ENCODE measurements at places on chromosomes 5 and 9. TPM values are rescaled to one million over a fixed set of nuclear protein-coding genes. Genes with fewer than 3 reads are reported as not detected.

TNFSF8 gene
- total RNA-seq = not detected

GPR21 gene
- total RNA-seq = 1.8 TPM

DNA sequence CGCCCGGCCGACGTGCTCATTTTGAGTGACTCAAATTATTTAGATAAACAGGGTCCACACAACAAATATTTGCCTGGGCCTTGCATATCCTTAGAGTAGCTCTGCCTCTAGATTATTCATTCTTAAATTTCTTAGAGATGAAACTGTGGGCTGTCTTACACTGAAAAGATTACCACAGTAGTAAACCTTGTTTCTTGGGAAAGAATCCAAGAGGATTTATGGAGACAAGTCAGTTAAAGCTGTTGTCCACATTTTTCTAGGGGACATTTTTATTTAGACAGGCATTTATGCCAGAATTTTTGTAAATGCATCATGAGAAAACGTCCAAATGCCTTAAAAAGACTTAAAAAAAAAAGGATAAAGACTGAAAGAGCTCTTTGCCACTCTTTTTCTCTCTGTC lies 32.6 kb upstream of the RANBP3L start:
- H3K27me3 ChIP-seq = peaks cover 4% of the 10 kb centered on the region
- no peaks in the 10 kb centered on the region for H3K36me3 ChIP-seq
- H3K4me1 ChIP-seq = no peaks in the 10 kb centered on the region
- DNase-seq = no peak

GRCh38 chr9:119522381-119522780 lies 153.1 kb upstream of the BRINP1 start:
- H3K27ac ChIP-seq = no peak overlapping the region
- H3K36me3 ChIP-seq = no peaks in the 10 kb centered on the region
- DNase-seq = no peak
- no peaks in the 10 kb centered on the region for H3K27me3 ChIP-seq
- no peak overlapping the region for H3K4me3 ChIP-seq
- no peaks in the 10 kb centered on the region for H3K4me1 ChIP-seq

- no peaks in the 10 kb centered on the region for H3K27me3 ChIP-seq
- H3K27ac ChIP-seq = no peak overlapping the region
- no peaks in the 10 kb centered on the region for H3K4me1 ChIP-seq
- DNase-seq = no peak
These were observed 247.5 kb downstream of the GABRB2 start for GRCh38 chr5:161299053-161299452.

DNA sequence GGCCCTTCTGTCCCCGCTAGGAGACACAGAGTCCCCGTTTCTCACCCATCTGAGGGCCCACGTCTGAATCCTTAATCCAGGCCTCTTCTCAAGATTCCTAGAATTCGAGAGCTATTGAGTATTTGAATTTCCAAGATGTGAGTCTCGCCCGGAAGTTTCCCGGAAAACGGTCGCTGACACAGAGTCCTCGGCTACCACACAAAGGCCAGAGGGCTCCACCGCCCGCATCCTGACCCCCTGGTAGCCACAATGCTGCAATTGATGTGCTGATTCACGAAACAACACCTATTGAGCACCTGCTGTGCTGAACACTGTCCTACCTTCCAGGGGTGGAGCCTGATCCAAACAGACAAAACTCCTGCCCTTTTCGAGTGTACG lies 670 bp upstream of the FBP1 start:
- H3K36me3 ChIP-seq = no peaks in the 10 kb centered on the region
- peaks cover 6% of the 10 kb centered on the region for H3K4me1 ChIP-seq
- no peak overlapping the region for H3K27ac ChIP-seq
- H3K4me3 ChIP-seq = peak overlapping the region; percentile 87

Measured in endothelial cell (in vitro differentiated cells).